ENCODE measurements at places on chromosomes 12 and 14.

GRCh38 chr14:99191395-99192027, 80.5 kb downstream of the BCL11B start:
- DNase-seq: no peak

DNA sequence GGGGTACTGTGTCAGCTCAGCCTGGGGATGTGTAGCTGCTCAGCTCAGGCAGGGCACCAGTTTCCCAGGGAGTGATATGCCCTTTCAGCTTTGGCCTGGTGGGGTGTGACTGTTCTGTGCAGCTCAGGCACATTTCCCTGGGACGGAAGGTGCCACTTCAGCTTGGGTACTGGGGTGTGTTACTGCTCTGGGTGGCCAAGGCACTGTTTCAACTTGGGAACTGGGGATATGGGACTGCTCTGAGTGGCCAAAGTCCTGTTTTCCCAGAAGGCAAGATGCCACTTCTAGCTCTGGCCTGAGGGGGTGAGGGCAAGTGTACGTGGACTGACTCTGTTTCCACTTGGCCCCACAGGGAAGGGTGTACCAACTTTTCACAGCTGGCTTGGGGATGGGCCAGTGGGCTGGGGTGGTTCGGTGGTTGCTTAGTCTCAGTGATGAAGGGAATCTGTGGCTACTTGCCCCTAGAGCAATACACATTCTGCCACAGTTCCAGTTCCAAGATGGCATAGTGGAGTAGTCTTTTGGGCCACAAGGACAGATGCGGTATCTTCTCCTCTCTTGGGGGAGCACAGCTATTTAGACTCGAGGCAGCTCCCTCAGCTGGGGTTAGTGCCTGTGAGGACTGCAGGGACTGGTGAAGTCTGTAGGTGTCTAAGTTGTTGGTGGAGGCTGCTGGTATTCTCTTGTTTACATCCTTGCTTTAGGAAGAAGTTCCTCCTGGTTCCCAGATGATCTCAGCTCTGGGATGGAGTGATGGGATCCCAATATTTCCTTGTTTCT, 26.4 kb downstream of the TBC1D15 start:
- no peak for DNase-seq

GRCh38 chr12:107418981-107419380, 266.6 kb upstream of the PWP1 start:
- DNase-seq: peak; percentile 43

GRCh38 chr12:28780960-28781359, 368.1 kb upstream of the FAR2 start:
- DNase-seq: no peak

DNA sequence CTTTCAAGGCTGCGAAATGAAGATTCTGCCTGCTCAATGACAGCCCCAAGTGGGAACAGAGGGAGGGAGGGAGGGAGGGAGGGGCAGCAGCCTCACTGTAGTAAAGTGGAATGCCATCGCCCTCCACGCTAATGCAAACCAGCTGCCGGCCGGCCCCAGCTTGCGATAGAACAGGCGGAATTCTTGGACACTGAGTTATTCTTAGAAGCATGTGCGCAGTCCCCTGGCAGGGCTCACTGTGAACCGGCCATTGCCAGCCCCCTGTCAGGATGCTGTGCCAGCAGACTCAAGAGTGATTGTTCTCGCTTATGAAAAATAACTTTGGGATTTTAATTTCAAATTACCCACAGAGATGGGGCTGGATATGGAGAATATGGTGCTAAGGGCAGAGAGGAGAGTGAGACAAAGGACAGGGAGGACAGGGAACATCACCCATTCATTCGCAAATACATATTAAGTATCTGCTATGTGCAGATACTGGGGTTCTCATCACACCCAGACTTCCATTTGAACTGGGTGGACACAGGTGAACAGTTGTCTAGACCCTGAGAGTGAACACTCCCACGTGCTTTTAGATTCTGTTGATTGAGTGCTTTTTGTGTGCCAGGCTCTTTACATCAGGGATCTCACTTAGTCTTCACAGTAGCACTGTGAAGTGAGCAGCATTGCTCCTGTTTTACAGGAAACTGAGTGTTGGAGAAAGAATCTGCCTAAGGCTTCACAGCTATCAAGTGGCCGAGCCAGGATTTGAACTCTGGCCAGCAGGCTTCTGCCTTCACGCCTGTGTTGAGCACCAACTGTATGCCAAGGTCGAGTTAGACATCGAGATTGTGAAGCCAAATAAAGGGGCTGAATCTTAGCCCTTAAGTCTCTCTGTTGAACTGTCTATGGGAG, 192.9 kb downstream of the C12orf75 start:
- DNase-seq: peak; percentile 79

DNA sequence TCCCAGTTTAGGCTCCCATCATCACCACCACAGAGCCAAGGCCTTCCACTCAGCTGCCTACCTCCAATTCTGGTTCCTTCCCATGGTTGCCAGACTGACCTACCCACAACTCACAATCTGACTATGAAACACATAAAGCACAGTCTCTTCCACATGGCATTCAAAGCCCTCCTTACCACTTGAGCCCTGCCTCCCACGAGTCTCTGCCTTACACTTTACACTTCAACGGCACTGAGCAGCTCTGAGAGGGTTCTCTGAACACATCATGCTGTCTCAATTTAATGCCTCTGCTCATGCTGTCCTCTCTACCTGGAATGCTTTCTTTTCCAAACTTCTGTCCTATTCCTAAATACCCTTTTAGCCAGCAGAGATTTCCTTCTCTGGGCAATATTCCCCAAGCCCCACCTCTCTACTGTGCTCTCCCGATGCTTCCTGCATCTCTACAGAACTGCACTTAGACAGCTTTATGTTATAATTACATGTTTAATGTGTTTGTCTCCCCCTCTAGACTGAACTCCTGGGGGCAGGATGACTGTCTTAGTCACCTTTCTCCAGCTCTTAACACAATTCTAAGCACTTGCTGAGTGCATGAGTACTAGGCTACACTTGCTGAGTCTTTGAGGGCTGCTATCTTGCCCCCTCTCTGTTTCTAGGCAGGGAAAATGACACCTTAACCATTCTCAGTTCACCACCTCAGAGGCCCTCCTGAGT, 23.5 kb downstream of the FMNL3 start:
- DNase-seq: no peak

- DNase-seq: no peak
Measured at GRCh38 chr12:6065863-6066199, 58.6 kb downstream of the VWF start.

DNA sequence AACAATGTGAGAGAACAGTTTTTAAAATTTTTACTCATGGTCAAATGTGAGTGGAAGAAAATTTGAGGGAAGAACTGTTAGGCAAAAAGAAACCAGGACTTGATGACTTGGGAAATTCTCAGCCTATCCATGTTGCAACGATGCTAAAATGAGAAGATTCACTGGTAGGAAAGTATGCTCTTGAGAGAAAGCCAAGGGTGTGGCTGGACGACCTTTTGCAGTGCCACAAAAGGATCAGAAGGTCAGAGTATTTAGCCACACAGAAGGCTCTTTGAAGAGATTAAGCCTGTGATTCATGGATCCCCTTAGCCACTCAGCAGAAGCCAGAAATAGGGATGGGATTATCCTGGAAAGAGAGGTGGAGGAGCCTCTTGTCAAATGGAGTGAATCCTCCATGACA, 336.8 kb downstream of the LRIG3 start:
- DNase-seq: no peak

DNA sequence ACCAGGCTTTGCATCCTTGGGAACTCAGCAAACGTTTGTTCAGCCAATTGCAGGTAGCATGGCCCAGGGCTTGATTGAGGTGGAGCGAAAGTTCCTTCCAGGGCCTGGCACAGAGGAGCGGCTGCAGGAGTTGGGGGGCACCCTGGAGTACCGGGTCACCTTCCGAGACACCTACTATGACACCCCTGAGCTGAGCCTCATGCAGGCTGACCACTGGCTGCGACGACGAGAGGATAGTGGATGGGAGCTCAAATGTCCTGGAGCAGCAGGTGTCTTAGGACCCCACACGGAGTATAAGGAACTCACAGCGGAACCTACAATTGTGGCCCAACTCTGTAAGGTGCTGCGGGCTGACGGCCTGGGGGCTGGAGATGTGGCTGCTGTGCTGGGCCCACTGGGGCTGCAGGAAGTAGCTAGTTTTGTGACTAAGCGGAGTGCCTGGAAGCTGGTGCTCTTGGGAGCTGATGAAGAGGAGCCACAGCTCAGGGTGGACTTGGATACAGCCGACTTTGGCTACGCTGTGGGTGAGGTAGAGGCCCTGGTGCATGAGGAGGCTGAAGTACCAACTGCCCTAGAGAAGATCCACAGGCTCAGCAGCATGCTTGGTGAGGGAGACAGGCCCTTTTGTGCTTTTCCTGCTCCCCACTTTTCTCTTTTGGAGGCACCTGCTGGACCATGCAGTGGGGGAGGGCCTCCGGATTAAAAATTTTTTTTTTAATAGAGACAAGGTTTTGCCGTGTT, 799 bp downstream of the THTPA start:
- DNase-seq: no peak

DNA sequence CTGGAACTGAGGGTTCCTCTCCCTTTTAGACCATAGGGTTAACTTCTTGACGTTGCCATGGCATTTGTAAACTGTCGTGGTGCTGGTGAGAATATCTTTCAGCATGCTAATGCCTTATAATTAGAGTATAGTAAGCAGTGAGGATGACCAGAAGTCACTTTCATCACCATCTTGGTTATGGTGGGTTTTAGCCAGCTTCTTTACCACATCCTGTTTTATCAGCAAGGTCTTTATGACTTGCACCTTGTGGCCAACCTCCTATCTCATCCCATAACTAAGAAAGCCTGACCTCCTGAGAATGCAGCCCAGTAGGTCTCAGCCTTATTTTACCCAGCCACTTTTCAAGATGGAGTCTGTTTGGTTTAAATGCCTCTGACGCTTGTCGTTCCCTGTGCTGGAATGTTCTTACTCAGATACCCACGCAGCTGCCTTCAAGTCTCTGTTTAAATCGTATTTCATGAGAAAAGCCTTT, 44.2 kb downstream of the BBS10 start:
- no peak for DNase-seq

GRCh38 chr12:125346362-125346761, 281.1 kb downstream of the AACS start:
- DNase-seq: no peak

DNA sequence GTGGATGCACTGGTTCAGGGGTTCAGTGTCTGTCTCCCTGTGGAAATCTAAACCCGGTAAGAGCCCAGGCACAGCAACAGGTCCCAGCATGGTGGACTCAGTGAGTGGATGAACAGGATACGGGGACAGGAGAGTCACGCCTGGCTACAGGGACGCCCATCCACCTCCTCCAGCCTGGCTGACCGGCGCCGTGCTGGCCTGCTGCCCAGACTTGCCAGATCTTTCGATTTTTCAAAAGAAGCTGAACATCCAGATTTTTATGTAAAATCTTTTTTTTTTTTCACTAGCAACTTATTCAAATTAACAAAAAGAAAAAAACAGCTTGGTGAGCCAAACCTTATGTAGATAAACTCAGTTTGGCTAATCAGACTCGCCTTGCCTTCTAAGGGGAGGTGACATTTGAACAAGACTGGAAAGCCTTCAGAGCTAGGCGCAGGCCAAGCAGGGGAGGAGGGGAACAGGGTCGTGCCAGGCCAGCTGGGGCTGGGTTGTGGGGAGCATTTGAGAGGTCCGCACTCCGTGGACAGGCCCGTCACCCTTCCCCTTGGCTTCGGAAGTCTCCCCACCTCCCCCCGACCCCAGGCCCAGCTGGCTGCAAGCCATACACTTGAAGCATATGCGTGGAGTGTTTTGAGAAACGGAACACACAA, 87.8 kb upstream of the NCOR2 start:
- DNase-seq: peak; percentile 77

DNA sequence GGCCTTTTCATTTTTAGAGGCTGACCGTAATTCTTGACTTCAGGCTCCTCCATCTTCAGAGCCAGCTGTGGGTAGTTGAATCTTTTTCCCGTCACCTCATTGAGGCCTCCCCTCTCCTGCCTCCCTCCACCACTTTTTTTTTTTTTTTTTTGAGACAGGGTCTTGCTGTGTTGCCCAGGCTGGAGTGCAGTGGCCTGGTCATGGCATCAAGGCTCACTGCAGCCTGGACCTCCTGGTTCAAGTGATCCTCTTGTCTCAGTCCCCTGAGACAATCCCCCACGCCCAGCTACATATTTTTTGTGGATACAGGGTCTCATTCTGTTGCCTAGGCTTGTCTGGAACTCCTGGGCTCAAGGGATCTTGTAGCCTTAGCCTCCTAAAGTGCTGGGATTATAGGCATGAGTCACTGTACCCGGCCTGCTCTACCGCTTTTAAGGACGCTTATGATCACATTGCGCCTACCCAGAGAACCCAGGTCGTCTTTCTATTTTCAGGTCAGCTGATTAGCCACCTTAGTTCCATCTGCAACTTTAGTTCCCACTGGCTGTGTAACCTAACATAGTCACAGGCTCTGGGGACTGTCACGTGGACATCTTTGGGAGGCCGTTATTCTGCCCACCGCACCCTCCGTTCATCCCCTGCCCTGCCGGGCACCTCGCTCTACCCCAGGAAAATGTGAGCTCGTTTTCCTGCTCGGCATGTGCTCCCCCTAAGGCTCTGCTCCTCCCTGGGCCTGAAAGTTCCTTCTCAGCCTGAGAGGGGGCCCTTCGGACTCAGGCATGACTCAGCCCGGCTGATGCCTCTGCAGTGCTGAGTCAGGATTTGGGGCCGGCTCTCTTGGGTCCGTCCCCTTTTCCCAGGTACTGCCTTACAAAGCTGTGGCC, 13.4 kb downstream of the TNFAIP2 start:
- no peak for DNase-seq

GRCh38 chr12:90773491-90773890, 181.5 kb downstream of the CCER1 start:
- DNase-seq: no peak

GRCh38 chr12:32398181-32398580, 1.2 kb upstream of the FGD4 start:
- DNase-seq: no peak

GRCh38 chr14:74980731-74981461, 21.8 kb upstream of the EIF2B2 start:
- DNase-seq: peak; percentile 58

GRCh38 chr14:103360548-103360947, 24.7 kb upstream of the MARK3 start:
- DNase-seq: no peak

GRCh38 chr12:124548854-124549378, 18.5 kb downstream of the NCOR2 start:
- DNase-seq: peak; percentile 75

DNA sequence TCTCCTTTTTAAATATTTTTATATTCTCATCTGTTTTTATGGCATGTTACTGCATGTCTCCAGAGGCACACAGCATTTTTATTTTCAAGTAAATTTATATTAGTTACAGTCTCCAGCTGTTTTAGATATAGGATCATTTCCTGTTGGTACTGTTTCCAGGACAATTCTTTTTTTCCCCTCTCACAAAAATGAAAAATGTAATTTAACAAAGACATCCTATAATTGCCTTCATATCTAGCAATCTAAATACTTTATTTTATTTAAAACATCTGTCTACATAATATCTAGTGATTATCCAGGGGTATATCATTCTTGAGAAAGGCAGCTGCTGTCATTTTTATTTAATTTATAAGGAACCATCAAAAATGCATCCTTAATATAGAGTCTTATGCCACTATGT, 272.4 kb upstream of the NPAS3 start:
- no peak for DNase-seq

- no peak for DNase-seq
Measured at GRCh38 chr12:22530-23201, 43.9 kb upstream of the IQSEC3 start.
